ENCODE measurements at places on chromosomes 11 and 22.

GRCh38 chr11:117820071-117820470 is 4.5 kb downstream of the FXYD2 start:
- DNase-seq: peak; percentile 77

DNA sequence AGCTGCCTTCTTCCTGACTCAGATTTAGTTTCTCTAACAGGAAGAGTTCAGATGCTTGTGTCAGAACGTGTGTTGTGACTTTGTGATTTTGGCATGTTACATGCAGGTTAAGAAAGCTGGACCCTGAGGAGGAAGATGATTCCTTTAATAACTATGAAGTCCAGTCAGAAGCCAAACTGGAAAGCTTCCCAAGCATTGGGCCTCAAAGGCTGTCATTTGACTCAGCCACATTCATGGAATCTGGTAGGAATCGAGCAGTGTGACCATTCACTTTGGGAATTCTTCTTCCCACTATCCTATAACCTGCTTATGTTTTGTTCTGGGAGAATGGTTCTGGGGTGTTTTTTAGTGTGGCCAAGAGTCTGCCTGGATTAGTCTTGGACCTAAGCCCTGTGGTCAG is 48.0 kb downstream of the CABIN1 start:
- DNase-seq: no peak

- DNase-seq: no peak
Observed at GRCh38 chr11:85724748-85725465, 38.9 kb upstream of the CCDC89 start.

DNA sequence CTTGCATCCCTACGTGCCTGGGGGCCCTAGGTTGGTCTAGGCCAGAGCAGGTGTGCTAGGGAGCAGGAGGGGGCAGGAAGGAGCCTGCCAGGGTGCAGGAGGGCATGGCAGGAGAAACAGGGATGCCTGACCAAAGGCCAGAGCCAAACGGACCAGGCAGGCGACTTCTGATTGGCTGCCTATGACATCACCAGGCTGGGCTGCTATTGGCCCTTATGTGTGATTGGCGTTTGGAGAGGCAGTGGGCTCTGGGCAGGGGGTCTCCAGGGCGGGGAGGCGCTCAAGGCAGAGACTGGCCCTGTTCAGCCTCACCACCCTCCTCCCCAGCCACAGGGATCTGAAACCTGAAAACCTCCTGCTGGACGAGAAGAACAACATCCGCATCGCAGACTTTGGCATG is 44.4 kb downstream of the MOB2 start:
- no peak for DNase-seq

- DNase-seq: no peak
Observed at GRCh38 chr11:116882386-116882785, 45.0 kb upstream of the APOA1 start.

All from mucosa of descending colon (tissue), 3 donors.